ENCODE measurements at places on chromosomes 3 and 15.

- DNase-seq = no peak
These were observed 1.3 kb downstream of the SPSB4 start for GRCh38 chr3:141052201-141053069.

DNA sequence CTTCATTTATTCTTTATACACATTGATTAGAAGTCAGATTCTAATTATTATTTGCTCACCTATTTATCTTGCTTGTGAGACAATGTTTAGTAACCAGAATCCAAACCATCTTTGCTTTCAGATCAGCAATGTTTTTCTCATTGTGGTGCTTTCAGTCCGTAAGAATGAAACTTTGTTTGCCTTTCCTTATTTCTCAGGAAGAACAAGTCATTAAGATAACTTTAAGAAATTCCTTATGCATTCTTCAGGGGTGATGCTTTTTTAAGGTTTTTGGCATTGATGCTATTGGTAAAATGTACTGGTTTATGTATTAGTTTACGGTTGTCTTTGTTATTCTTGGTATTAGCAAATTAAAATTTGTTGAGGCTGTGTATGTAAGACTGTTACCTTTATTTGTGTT lies 120.8 kb upstream of the POU1F1 start:
- DNase-seq = no peak

DNA sequence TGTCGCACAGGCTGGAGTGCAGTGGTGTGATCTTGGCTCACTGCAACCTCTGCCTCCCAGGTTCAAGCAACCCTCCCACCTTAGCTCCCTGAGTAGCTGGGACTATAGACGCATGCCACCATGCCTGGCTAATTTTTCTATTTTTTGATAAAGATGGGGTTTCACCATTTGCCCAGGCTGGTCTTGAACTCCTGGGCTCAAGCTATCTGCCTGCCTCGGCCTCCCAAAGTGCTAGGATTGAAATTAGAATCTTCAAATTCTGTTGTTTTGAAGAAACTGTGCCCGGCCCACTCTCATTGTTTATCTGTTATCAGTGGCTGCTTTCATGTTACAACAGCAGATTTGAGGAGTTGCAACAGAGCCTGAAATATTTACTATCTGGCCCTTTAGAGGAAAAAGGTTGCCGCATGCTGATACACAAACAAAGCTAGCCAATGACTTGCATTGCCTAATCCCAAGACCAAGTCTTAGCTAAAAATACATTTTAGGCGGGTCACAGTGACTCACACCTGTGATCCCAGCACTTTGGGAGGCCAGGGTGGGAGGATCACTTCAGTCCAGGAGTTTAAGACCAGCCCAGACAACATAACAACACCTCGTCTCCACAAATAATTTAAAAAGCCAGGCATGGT lies 43.2 kb upstream of the PPP4R2 start:
- no peak for DNase-seq

DNA sequence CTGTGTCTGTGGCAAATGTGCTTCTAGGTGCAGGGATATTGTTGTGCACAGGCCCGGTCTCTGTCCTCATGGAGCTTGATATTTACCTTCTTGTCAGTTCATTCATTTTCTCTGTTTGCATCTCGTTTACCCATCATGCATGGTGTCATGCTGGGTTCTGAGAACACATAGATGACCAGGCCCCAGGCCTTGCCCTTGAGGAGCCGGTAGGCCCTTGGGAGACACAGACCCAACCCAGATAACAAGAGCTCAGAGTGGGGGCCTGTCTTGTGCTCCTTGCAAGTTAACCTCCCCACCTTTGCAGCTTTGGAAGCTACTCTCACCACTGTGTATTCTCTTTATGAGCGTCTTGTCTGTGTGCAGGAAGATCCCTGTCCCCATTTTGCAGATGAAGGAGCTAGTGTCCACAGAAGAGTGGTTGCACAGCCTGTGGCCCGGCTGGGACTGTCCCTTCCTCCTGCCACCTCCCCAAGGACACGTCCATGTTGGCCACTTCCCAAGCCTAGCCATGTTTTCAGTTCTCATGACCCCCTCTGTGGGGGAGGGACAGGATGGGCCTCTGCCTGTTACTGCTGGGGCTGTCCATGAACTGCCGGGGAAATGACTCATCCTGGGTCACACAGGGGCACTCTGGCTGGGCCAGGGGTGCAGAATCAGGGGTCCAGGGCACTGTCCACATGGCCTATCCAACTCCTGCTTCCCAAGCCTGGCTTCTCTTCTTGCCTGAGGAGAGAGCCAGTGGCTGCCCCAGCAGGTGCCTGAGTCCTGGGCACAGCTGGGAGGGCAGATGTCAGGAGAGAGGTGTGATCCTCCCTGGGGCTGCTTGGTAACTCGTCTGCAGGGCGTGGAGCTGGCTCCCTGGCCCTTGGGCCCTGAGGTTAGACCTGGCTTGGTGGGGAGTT lies 3.4 kb downstream of the SNX33 start:
- DNase-seq = no peak

GRCh38 chr3:11010426-11011165 lies 18.0 kb downstream of the SLC6A1 start:
- no peak for DNase-seq

- DNase-seq = no peak
These were observed 607.1 kb upstream of the BCHE start for GRCh38 chr3:166444336-166444735.

DNA sequence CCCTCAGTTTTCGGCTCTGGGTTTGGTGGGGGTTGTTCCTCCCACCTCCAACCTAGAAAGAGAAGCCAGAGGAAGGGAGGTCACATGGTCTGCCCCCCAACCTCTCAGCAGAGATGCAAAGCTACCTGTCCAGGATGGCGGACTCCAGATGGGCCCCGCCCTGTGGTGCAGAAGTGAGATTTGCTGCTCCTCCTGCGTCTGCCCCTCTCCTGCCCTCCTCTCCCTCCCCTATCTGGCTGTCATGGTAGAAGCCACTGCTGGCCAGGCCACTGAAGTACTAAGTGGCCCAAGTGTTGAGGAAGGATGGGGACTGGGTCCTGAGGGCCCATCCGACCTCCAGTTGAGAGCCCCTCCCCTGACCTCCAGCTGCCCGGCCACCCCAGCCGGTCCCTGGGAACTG lies 2.1 kb upstream of the SEMA3B start:
- no peak for DNase-seq

GRCh38 chr3:14186854-14187458 lies 8.3 kb downstream of the LSM3 start:
- DNase-seq = no peak

GRCh38 chr3:63911509-63911872 lies 692 bp downstream of the SCAANT1 start:
- DNase-seq = no peak

DNA sequence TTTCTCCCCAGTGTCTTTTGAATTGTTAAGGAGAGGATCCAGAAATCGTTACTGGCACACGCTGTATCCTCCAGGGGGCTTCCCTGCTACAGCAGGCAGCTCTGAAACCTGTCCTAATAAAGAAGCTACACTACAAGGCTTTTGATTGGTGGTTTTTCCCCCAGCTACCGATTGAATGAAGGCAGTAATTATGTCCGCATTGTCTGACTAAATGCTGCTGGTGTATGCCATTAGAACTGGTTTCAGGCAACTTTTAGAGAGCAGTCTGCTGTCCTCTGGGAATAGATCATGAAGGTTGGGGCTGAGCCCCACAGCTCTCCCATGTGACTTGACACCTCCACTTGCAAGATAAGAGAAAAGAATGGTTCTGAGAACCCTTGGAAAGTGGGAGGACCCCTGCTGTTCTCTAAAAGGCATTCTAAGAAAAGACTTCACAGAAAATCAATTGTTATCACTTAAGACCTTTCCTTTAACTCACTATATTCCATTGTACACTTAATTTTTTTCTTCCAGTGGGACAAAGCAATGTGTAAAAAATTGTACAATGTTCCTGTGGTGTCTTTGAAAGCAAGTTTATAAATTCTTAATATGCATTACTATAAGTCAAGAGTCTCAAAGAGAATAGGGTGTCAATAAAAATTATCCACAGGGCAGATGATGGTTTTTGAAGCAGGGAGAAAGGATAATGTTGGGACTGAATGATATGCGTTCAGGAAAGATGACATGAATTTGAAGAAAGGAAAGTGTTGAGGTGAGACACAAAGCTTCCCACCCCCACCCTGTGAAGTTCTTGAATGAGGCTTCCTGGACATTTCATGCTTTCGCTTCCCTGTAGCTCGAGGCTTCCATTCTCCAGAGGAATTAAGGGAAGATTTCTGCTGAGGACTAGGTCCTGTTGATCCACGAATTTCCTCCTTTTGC lies 53.0 kb upstream of the DAZL start:
- DNase-seq = no peak

- DNase-seq = no peak
These were observed 15.7 kb downstream of the PRR23E start for GRCh38 chr3:127208483-127209100.

DNA sequence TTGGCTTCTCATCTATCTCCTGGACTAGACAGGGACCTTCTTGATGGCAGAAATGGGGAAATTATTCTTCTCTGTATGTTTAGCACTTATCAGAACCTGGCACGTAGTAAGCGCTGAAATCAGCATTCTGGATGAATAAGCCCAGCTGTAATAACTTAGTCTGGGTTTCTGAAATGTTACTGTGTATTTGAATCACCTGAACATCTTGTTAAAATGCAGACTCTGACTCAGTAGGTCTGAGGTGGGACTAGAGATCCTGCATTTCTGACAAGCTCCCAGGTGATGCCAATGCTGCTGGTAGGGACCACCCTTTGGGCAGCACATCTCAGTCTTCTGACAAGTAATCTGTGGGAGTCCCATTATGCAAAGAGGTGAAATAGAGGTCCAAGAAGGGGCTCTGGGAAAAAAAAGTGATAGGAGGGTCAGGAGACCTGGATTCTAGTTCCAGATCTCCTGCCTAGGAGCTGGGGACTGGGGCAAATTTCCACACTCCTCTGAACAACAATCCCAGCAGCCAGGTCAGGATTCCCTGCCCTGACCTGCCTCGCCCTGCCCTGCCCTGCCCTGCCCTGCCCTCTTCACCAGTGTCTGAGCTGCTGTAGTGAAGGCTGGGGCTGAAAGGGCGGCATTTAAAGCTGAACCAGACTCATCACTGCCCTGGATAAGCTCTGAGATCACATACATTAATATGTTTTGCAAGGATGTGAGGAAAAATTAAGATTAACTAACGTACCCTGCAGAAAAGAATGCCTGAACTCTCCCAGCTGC lies 17.2 kb upstream of the SLC6A11 start:
- no peak for DNase-seq

- no peak for DNase-seq
These were observed 162.5 kb downstream of the AKAP13 start for GRCh38 chr15:85542895-85543331.

GRCh38 chr15:44729408-44730127 lies 6.8 kb upstream of the TRIM69 start:
- no peak for DNase-seq

DNA sequence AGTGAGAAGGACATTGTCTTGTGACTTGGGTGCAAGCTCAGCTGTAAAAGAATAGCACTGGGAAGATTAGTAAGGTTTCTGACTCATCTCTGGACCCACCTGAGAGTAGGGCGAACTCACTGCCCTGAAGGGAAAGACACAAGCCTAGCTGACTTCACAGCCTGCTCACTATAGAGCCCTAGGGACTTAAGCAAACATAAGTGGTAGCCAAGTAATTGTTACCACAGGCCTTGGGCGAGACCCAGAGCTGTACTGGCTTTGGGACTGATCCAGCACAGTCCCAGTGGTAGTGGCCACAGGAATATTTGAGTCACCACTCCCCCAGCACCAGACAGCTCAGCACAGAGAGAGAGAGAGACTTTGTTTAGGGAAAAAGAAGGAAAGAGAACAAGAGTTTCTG lies 429.9 kb downstream of the TBL1XR1 start:
- DNase-seq = no peak

GRCh38 chr3:22371607-22372291 lies 620.7 kb upstream of the ZNF385D start:
- DNase-seq = no peak

- DNase-seq = no peak
These were observed 136.5 kb downstream of the CHSY1 start for GRCh38 chr15:101115393-101115785.

DNA sequence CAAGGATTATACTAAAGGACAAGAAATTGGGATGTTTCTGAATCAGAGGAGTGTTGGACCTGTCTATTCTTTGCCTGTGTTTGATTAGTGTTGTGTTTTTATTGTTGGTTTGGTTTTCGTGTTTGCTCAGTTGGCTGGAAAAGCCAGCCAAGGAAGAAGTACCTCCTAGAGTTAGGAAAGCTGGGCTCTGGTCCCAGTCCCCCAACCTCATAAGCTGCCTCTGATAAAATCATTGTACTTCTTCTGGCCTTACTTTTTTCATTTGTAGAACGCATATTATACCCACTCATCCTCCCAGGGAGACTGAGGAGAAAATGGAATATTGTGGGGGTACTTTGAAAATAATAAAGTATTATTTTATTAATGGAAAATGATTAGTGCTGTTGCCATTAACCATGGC lies 177.4 kb upstream of the TRIM42 start:
- no peak for DNase-seq

DNA sequence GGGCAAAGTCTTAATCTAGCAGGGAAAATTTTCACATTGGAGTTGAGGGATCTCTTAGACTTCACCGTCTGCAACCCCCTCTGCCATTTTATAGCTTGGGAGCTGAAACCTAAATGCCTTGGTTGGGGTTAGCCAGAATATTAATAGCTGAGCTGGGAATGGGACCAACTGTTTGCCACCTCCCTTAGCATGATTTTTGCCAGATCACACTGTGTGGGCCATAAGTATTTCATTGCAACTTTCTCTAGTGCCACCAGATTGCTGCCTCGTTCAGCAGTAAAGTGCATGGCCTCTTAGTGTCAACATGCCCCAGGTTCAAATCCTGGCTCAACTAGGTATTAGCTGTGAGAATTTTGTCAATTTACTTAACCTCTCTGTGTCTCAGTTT lies 55.9 kb upstream of the ABHD17C start:
- DNase-seq = no peak

- peak; percentile 38 for DNase-seq
These were observed 30.4 kb downstream of the ACKR2 start for GRCh38 chr3:42839616-42840015.

- no peak for DNase-seq
These were observed 38.9 kb downstream of the SLC25A26 start for GRCh38 chr3:66259566-66260255.

- no peak for DNase-seq
These were observed 81.3 kb downstream of the CHL1 start for GRCh38 chr3:277873-278272.

- DNase-seq = no peak
These were observed 20.4 kb downstream of the COLQ start for GRCh38 chr3:15501126-15501525.

DNA sequence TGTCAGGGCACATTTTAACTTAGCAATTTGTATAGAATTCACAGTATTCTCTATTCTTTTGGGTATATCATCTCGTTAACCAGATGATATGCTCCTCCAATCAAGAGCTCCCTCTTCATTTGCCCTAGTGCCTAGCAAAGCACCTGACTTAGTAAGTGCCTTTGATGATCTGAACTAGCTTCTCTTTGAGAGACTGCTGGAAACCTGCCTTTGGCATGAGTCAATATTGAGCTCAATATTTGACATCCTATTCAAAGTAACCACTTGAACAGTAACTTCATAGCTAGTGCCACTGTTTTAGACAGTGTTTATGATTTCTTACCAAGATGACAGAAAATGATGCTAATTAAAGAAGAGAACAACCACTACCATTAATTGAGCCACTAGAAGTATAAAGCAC lies 696.3 kb upstream of the UBE2E2 start:
- DNase-seq = no peak

All from immature natural killer cell (primary cell).